CD4-positive, alpha-beta T cell treated with Interleukin-2 at 100 ng/mL for 4 hours (primary cell): ENCODE measurements at places on chromosomes 3 and 15.

DNA sequence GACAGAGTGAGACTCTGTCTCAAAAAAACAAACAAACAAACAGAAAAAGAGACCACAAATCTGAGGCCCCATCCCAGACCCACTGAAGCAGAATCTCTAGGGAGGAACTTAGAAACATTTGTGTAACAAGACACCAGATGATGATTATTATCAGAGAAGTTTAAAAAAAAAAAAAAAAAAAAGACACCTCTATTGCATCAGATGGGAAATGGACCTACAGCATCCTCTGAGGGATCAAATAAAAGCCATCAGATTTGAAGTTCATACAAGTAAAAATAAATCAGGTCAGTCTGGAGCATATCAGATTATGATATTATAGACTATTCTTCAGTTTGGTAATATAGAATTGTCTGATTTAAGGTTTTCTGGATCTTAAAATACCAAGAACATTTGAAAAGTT, 21.9 kb upstream of the LIPC start:
- no peak for DNase-seq

DNA sequence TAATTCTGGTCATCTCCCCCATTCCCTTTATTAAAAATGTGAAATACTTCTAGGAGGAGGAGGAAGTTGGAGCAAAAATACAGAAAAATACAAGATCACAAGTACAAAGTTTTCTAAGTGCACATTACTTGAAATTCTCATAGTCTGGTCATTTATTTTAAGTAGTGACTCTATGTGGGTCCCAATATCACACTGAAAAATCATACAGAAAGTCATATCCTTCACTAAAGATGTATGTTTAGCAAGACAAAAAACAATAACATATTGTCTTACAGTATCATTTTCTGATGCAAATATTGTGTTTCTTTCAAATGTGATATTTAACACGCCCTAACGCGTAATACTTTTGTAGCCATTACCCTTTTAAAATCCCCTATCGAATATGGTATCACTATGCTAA, 2.5 kb downstream of the ALDH1A2 start:
- no peak for DNase-seq

DNA sequence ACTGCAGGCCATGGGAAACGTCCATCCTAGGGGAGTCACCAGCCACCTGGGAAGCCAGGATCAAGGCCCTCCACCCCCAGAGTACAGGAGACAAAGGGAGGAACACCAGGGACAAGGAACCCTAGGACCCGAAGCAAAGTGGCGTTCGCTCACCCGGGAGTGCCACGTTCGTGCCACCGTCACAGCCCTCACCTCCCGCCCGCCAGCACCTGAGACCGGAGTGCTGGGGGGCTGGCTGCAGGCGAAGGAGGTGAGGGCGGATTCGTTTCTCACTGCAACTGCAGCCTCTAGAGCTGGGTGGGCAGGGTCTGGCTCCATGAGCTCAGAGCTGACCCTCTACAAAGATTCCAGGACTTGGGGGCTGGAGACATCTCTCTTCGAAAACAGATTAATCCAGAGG, 26.3 kb downstream of the ZDHHC19 start:
- no peak for DNase-seq

DNA sequence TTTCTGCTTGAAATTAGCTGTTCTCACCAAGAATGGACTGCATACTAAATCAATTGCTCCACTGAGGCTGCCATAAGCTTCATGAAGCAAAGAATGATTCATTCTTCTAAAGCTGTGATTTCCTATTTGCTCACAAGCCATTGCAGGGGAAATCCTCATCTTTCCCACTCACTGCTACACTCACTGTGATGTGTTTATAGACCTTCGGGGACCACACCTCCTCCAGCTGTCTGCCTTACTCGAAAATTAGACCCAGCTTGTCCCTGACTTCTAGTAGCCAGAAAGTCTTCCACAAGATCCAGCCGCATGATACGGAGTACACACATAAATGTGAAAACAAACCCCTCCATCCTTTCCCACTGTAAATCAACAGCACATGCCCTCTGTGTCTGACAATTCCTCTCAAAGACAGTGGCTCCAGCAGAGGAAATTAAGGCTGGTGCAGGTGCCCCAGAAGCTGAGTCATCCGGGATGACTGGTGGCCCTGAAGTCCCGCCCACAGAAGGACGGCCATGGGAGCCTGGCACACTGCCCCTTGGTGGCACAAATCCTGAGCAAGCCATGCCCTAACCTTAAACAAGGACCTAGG, 172.0 kb downstream of the STT3B start:
- no peak for DNase-seq

DNA sequence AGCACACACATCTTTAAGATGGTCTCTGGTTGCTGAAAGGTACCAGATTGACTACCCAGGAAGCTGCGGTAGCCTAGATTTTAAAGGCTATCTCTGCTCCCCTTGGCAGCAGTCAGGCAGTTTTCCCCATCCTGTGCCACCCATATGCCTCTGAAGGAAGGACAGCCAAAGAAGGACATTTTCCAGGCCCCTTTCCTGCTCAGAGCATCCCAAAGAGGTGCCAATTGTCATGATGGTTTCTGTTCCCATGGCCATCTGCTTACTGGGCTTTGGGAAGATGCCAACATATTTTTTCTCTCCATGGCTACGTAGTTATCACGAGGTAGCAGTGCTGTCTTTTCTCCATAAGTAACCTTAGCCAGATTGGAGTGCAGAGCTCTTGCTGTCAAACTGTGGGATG, 39.7 kb downstream of the UNC13C start:
- no peak for DNase-seq

- DNase-seq = peak; percentile 11
These were observed 489 bp downstream of the CSPG5 start for GRCh38 chr3:47578119-47578632.

GRCh38 chr3:133890972-133891644, 4.6 kb downstream of the RAB6B start:
- no peak for DNase-seq

DNA sequence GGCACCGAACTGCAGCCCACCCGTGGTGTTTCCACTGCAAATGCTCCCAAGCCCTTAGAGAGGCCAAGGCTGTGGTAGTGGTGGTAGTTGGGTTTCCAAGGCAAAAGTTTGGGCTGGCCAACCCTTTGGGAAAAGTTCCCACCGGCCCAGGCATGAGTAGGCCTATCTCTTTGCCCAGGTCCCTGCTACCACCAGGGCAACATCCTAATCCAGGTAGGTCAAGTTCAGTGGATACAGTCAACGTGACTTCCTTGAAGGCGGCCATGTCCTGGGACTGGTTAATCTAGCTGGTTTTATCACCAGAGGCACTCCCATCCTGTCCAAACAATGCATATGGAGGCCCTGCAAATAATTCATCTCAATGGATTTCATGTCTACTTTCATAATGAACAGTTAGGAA, 1.6 kb upstream of the ONECUT1 start:
- DNase-seq = no peak

DNA sequence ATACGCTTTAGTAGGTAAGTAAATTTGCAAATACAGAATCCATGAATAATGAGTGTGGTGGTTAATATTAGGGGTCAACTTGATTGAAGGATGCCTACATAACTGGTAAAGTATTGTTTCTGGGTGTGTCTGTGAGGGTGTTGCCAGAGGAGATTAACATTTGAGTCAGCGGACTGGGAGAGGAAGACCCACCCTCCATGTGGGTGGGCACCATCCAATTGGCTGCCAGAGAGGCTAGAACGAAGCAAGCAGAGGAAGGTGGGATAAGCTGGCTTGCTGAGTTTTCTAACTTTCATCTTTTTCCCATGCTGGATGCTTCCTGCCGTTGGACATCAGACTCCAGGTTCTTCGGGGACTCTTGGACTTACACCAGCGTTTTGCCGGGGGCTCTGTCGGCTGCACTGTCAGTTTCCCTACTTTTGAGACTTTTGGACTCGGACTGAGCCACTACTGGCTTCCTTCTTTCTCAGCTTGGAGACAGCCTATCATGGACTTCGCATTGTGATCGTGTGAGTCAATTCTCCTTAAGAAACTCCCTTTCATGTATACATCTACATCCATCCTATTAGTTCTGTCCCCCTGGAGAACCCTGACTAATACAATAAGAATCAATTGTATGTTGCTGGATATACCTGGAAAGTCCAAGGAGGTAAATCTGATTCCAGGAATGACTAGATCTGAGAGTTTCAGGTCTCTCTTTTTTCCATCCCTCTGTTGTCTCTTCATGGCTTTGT, 25.8 kb upstream of the NEDD4 start:
- no peak for DNase-seq

DNA sequence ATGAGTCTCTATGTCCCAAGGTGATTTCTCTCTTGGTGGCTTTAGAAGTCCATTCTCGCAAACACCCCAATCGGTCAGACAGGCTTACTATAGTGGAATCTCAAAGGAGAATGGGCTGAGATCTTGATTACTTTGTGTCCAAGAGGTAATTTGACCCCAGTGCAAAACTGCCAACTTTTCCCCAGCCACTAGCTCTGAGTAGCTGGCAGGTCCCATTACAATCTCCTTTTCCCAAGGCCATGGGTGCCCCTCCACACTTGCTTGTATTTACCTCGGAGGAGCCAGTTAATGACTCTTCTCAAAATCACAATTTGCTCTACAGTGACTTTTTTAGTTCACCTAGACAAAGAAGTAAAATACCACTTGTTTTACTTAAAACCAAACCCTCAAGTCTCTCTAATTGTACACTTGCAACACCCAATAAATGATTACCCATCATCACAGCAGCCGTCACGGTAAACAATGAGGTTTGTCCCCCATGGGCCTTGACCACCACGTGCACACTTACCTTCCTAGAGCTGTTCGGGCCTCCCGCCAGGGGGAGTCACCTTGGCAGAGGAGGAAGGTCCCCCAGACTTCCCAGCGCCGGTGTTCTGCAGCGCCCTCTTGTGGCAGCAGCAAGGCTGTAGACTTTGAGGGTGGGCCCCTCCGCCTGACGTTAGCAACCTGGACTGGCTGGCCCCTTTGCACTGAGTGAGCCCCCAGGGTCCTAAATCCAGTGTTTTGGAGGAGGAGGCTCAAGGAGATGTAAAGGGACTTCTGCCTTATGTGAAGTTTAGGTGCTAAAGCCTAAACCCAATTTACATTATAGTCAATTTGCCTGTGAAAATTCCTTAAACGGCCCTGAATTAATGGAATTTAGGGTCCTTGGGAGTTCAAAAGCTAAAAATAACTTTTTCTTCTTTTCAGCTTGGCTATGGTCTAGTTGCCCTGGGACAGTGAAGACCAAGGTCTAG, 18.7 kb upstream of the HDAC11 start:
- DNase-seq = peak; percentile 73

DNA sequence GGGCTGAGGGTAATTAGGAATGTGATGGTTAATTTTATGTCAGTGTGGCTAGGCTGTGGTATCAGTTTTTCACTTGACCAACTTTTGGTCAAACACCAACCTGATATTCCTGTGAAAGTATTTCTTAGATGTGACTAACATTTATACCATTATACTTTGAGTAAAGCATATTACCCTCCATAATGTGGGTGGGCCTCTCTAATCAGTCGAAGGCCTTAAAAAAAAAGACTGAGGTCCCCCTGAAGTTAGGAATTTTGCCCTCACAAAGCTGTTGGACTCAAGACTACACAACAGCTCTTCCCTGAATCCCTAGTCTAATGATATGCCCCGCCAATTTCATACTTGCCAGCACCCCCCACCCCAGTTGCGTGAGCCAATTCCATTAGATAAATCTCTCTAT, 12.5 kb downstream of the SLMAP start:
- no peak for DNase-seq

GRCh38 chr3:141528800-141529199, 42.0 kb downstream of the RASA2 start:
- DNase-seq = no peak

DNA sequence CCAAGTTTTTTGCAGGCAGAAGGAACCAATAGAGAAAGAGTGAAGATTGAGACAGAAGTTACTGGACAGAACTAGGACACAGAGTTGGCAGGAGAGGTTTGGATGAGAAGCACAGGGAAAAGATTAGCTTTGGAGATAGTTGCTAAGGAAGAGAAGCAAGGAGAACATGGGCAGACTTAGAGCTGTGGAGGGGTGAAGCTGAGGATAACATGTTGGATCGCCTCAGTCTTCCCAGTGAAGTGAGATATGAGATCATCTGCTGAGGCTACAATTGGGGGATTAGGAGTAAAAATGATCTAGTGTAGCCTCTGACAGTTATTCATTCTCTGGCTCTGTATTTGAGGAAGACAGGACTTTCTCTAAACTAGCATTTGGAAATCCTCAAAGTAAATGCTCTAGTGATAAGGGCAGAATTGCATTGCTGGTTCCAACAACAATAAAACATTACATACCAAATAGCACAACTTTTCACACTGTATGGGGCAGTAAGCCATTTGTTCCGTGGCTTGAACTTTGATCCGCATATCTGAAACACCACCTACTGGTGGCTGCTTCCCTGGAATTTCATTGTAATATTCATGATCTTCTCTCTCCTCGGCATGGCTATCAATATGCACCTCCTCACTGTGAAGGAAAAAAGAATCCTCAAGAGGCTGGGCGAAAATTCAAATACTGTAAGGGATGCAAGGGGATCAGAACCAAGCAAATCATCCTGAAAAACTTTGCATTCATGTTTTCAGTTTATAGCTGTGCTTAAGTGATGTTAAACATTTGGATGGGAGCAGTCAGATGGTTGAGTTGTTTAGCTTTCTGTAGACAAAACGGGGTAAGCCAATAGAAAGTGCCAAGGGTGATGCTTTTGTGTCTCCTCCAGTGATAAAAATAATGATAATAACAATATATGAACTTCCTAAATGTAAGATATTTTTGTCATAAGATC, 22.2 kb upstream of the EID1 start:
- DNase-seq = no peak

- DNase-seq = peak; percentile 73
These were observed 6.3 kb upstream of the GTPBP8 start for GRCh38 chr3:112984485-112984884.

- DNase-seq = no peak
These were observed 9.2 kb downstream of the SNAP23 start for GRCh38 chr15:42504631-42505030.

- DNase-seq = peak; percentile 59
These were observed 10.7 kb upstream of the TRAK1 start for GRCh38 chr3:42080453-42080872.

- DNase-seq = peak; percentile 70
These were observed 694 bp upstream of the EEFSEC start for GRCh38 chr3:128152419-128153155.

- DNase-seq = no peak
These were observed 12.5 kb upstream of the THRB start for GRCh38 chr3:24506966-24507775.

- no peak for DNase-seq
These were observed 153.1 kb upstream of the DPH6 start for GRCh38 chr15:35698966-35699575.

GRCh38 chr3:29764603-29765254, 483.9 kb downstream of the RBMS3 start:
- no peak for DNase-seq

- DNase-seq = peak; percentile 13
These were observed 67.6 kb downstream of the HES1 start for GRCh38 chr3:194203482-194204041.

DNA sequence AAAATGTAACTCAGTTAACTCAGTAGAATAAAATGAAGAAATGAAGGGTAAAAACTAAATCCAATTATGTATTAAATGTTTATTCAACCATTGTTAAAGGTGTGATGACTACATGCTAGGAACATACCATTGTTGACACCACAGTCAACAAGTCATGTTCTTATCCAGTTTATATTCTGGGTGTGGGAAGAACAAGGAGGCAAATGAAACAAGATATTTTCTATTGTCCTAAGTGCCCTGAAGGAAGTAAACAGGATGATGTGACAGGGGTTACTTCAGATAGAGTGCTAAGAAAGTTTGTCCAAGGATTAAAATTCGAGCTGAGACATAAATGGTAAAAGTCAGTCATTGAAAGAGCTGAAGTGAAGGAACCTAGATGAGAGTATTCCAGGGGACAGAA, 13.1 kb downstream of the AP3S2 start:
- no peak for DNase-seq

- no peak for DNase-seq
These were observed 180.0 kb upstream of the TGFBR2 start for GRCh38 chr3:30426293-30426993.
